Breast epithelium (tissue), 4 donors: ENCODE measurements at places on chromosomes 3 and 15.

GRCh38 chr3:116051040-116051439 is 394.2 kb downstream of the LSAMP start:
- no peak for DNase-seq

DNA sequence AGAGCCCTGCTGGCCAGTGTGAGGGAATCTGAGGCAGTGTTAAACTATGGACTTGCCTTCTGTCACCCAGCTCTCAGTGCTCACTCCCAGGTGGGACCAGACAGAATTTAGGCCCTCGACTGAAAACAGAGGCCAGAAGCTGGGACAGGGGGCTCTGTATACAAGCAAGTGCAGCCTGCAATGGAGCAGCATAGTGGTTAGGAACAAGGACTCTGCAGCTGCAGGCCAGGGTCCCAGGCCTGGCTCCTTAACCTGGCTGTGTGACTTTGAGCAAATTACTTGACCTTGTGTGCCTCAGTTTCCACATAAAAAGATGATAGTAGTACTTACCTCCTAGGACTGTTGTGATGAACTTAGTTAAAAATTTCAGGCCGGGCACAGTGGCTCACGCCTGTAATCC is 39.8 kb downstream of the CMTM7 start:
- no peak for DNase-seq

DNA sequence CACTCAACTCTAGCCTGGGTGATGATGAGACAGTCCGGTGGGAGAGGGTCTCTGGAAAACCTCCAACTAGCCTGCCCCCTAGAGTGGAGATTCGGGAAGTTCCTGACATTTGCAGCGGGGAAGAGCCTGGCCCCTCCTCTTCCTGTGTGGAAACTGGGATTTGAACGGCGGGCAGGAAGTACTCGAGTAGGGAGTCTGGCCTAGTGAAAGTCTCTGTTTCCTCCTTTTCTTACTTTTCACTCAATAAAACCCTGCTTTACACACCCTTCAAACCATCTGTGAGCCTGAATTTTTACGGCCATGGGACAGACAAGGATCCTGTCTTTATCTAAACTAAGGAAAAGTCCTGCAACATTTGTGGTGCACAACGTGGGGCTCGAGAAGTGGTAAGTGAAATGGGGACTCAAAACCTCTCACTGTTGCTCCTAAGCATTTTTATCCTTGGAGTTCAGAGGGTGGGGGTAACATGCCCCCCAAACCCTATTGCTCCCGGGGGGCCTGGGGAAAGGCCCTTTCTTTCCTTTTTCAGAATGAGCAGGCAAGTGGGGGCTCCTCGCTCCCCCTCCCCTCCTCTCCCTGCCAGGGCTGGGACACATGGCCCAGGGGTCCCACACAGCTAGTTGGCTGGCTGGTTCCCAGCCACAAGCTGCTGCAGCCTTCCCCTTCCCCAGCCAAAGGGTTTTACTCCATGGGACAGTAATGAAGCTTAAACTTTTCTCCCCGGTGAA is 224.7 kb upstream of the GBE1 start:
- DNase-seq, result no peak

- DNase-seq, result no peak
Observed at GRCh38 chr15:51580385-51580784, 42.2 kb downstream of the DMXL2 start.

- DNase-seq, result no peak
Observed at GRCh38 chr3:41195946-41196345, 3.4 kb upstream of the CTNNB1 start.

GRCh38 chr3:156171281-156172267 is 51.2 kb downstream of the KCNAB1 start:
- DNase-seq, result no peak
